ENCODE measurements at places on chromosomes 11 and 22.

- DNase-seq: no peak
Observed at GRCh38 chr11:83042964-83043711, 28.6 kb downstream of the RAB30 start.

DNA sequence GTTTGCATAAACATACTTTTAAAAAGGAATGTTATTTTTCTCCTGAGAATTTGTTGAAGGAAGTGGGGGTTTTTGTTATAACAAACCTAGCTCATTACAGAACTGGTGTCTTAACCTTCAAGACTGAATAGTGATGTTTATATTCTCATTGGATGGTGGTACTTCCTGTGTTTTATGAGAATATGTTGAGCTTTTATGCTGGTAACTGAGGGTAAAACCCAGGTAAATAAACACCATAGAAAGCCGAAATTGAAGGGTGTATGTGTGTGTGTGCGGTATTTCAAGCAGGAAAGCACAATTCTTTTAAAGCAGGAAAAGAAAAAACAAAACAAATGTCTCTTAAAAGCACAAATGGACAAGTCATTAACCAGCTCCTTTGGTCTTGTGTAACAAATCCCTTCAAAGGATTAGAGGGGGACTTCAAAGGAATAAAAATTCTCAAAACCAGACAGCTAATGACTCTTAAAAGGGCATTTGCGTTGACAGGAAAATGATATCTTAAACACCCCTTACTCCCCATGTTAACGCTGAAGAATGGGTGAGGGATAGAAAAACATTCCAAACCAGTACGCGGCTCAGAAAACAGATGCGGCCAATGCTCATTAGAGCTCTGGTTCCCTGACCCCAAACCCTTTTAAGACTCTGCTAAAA, 23.8 kb downstream of the LMO2 start:
- peak; percentile 16 for DNase-seq

DNA sequence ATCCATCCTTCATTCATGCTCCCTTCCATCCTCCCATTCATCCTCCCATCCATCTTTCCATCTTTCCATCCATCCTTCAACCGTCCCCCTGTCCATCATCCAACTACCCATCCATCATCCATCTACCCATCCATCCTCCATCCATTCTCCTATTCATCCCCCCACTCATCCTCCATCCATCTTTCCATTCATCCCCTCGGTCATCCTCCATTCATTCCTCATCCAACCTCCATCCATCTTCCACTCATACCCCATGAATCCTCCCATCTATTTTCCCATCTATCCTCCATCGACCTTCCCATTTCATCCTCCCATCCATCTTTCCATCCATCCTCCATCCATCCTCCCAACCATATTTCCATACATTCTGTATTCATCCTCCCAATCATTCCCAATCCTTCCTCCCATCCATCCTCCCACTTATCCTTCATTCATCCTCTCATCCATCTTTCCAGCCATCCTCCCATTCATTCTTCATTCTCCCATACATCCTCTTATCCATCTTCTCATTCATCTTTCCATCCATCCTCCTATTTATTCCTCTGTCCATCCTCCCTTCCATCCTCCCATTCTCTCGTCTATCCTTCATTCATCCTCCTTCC, 29.9 kb downstream of the IGLL1 start:
- no peak for DNase-seq

- no peak for DNase-seq
Observed at GRCh38 chr11:61864814-61865775, 26.2 kb downstream of the FADS3 start.

- no peak for DNase-seq
Observed at GRCh38 chr11:13290221-13290980, 12.8 kb downstream of the BMAL1 start.

GRCh38 chr11:64206457-64207255, at the start of gene FERMT3:
TSS of gene FERMT3 (plus strand) at chr11:64206721. CDS start at chr11:64207365, 644 bp downstream.
- DNase-seq: peak; percentile 81

DNA sequence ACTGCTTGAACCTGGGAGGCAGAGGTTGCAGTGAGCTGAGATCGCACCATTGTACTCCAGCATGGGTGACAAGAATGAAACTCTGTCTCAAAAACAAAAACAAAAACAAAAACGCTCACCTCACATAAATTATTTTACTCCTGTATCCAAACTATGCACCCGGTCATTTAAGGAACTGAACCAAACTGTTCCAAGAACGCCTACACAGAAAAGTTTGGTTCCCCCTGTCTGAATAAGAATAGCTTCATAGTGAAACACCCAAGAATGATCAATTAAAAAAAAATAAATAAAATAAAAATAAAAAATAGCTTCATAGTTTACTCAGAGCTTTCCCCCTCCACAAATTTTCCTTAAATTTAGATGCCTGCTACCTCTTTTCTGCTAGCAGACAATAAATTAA, 13.7 kb downstream of the NUP98 start:
- DNase-seq: no peak

DNA sequence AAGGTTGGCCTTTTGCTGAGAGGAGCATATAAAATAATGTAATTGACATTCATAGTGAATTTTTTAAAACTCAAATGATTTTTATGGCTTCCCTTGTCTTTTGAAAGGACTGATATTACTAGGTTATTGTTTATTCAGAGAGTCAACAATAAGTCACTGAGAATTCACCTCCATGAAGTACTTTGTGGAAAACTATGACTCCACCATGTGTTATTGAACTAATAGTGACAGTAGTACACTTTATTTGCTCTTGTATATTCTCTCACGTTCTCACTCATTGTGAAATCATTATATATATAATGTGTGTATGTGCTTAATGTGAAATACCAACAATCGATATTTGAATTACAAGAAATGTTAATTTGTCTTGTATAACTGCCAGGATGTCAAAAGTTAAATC, 267.4 kb upstream of the CCDC179 start:
- no peak for DNase-seq

Measured in germinal center (tissue), 1 donor.